ENCODE measurements at places on chromosomes 16 and 17. TPM values are rescaled to one million over a fixed set of nuclear protein-coding genes. Genes with fewer than 3 reads are reported as not detected.

DNA sequence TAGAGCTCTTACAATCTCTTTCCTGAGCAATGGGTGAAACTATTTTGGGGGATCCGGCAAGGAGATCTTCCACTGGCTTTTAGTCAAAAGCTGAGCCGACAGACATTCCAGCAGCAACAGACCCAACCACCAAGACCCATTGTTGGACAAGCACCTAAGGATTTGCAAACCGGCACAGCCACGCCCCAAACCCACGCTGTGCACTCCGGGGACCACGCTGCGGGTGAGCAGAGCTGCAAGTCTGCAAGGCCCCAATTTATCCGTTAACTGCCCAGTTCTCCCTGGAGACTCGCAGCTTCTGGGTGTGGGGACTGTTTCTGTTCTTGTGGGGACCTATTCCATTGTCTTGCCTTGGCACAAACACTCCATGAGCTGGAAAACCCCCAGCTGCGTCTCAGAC lies 45.9 kb downstream of the C16orf95 start:
- no peaks in the 10 kb centered on the region for H3K27me3 ChIP-seq
- DNase-seq = no peak
- no peaks in the 10 kb centered on the region for H3K4me1 ChIP-seq
- no peaks in the 10 kb centered on the region for H3K36me3 ChIP-seq
- H3K27ac ChIP-seq = no peak overlapping the region

- H3K4me3 ChIP-seq = no peak overlapping the region
- no peaks in the 10 kb centered on the region for H3K4me1 ChIP-seq
- no peaks in the 10 kb centered on the region for H3K27me3 ChIP-seq
- DNase-seq = no peak
- H3K27ac ChIP-seq = no peak overlapping the region
Measured at GRCh38 chr16:8694795-8695728, 20.6 kb downstream of the ABAT start.

DNA sequence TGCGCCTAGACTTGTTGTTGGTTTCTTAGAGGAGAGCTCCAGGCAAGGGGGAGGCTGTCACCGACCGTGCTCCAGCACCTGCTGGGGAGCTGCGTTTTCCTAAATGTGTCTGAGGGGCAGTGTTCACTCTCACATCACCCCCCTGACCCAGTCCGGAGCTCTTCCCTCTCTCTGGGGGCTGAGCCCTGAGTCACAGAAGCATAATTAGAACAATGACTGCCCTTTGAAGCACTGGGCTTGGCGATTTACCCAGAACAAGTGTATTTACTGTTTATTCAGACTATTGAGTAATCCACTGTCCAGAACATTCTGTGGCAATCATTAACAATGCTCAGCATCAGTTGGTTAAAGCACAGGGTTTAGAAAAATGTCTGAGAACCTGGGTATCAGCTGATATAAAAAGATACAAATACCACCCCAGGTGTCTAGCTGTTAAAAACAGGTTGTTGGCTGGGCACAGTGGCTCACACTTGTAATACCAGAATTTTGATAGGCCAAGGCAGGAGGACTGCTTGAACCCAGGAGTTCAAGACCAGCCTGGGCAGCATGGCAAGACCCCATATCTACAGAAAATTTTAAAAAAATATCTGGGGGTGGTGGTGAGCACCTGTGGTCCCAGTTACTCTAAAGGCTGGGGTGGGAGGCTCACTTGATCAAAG lies 8.1 kb downstream of the CES4A start:
- H3K4me1 ChIP-seq = peaks cover 9% of the 10 kb centered on the region
- no peaks in the 10 kb centered on the region for H3K27me3 ChIP-seq
- H3K4me3 ChIP-seq = no peak overlapping the region
- no peaks in the 10 kb centered on the region for H3K36me3 ChIP-seq
- no peak for DNase-seq
- H3K27ac ChIP-seq = no peak overlapping the region

GRCh38 chr17:50765454-50766221 lies 1.7 kb downstream of the ANKRD40CL start:
- no peaks in the 10 kb centered on the region for H3K36me3 ChIP-seq
- H3K27ac ChIP-seq = no peak overlapping the region
- no peak for DNase-seq
- H3K4me1 ChIP-seq = no peaks in the 10 kb centered on the region
- peaks cover 18% of the 10 kb centered on the region for H3K27me3 ChIP-seq

The GPR179 gene
- total RNA-seq = 0.07 TPM

The CACNG3 gene
- not detected for total RNA-seq

The KRT27 gene
- not detected for total RNA-seq

The NHERF2 gene
- 1.5 TPM for total RNA-seq

The ITGB4 gene
- total RNA-seq = not detected

All from CD4-positive, CD25-positive, alpha-beta regulatory T cell (primary cell).